ENCODE measurements at places on chromosomes 3 and 15. TPM values are rescaled to one million over a fixed set of nuclear protein-coding genes. Genes with fewer than 3 reads are reported as not detected.
A peak's percentile ranks its signal among the peaks of the same experiment; 100 is the strongest.

FANCD2OS gene
- polyA plus RNA-seq: not detected

ALDH1A2 gene
- 3.6 TPM for polyA plus RNA-seq

- peak; percentile 98 for DNase-seq
Observed at GRCh38 chr3:64685800-64686445, 1.9 kb downstream of the ADAMTS9 start.

GRCh38 chr3:4531478-4532025 is 38.4 kb downstream of the ITPR1 start:
- DNase-seq: no peak

DNA sequence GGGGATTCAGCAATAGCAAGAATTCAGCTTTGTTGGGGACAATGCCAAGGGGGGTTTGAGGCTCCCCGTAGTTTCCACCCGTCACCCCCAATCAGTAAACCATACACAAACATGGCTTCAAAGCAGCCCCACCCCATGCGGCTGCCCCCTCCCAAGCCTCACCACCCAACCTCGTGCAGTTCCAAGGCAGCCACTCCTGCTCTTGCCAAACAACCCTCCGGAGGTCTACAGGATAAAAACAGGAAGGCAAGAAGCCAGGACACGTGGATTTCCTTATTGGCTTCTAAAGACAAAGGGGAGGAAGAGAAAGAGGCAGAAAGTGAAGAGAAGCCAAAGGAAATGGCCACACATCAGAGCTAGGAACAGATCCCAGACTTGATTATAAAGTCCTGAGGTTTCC is 121.1 kb downstream of the SHQ1 start:
- no peak for DNase-seq

Data from lung (tissue), 17 donors.